ENCODE measurements at places on chromosomes 3 and 15.
A peak's percentile ranks its signal among the peaks of the same experiment; 100 is the strongest.

DNA sequence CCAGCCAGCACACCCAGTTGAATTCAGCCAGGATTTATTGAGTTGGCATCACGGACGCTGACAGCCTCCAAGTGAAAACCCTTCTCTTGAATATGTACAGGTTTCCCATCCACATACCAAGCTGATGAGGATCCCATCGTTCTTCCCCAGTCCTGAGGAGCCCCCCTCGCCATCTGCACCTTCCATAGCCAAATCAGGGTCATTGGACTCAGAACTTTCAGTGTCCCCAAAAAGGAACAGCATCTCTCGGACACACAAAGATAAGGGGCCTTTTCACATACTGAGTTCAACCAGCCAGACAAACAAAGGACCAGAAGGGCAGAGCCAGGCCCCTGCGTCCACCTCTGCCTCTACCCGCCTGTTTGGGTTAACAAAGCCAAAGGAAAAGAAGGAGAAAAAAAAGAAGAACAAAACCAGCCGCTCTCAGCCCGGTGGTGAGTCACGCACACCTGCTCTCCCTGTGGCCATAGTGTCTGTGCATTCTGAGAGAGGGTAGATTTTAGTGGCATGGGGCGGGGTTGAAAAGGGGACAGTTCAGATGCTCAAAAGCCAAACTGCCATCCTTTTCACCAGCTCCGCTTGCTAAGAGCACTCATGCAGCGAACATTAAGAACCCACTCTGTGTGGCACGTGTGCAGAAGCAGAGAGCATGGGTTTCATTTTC, 51.2 kb downstream of the KLHL25 start:
- DNase-seq, result peak; percentile 17

- no peak for DNase-seq
Observed at GRCh38 chr3:115704661-115705338, 81.5 kb downstream of the GAP43 start.

DNA sequence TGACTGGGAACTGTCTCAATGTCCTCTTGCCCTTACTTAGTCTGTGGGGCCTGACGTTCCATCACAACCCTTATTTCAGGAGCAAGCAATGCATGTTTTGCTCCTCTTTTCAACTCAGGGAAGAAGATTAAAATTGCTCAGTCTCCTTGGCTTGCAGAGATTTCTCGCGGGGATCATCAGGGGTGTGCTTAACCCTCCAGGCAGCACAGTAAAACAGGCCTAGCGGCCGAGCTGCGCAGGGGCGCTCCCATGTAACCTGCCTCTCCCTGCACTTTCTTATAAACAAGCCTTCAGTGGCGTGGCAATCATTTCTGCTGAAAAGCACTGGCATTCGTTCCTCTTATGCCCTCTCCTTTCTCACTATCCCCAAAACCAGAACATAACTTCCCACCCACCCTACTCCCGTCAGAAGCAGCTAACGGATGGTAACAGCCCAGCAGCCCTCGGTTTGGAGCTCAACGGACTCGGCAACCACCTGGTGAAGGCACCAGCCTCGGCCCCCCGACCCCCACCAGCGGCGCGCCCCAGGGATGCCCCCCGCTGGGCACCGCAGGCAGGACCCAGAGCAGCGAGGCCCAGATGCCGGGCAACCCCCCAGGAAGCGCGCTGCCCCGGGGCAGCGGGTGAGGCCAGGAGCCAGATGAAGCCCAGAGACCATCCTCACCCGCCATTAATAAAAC, 1.1 kb downstream of the MCF2L2 start:
- DNase-seq, result no peak

GRCh38 chr15:59649603-59650002, 7.7 kb downstream of the GTF2A2 start:
- no peak for DNase-seq

GRCh38 chr3:194285024-194285849, 65.9 kb downstream of the CPN2 start:
- DNase-seq, result no peak

GRCh38 chr3:23004971-23005370, 198.2 kb upstream of the UBE2E2 start:
- DNase-seq, result no peak

DNA sequence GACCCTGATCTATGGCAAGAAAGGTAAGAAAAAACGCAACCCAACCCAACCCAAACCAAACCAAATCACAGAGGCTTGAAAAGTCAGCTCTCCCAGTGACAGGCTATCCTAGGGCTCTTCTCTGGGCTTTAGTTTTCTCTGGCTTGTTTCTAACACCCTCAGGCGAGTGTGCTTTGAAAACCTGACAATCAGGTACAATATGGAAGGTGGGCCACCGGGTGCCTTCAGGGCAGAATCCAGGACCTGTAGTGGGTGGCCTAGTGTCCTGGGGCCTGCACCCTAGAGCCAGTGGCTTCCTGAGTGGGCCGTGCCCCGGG, 46.8 kb downstream of the BHLHE40 start:
- no peak for DNase-seq

DNA sequence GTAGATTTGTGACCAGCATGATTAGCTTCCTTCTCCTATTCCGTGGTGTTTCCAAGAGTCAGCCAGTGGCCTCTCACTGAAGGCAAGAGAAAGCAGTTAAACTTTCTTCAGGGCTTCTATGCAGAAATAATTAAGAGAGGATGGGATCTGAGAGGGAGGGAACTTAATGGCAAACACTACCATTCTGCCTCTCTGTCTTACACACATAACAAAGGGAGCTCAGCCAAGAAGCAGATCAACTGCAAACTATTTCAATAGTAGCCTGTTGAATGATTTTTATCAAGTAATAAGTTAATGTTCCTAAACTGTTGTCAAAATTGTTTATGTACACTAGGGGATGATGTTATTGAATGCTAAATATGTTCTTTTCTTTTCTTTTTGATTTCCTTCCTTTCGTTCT, 11.8 kb downstream of the OXSR1 start:
- no peak for DNase-seq

DNA sequence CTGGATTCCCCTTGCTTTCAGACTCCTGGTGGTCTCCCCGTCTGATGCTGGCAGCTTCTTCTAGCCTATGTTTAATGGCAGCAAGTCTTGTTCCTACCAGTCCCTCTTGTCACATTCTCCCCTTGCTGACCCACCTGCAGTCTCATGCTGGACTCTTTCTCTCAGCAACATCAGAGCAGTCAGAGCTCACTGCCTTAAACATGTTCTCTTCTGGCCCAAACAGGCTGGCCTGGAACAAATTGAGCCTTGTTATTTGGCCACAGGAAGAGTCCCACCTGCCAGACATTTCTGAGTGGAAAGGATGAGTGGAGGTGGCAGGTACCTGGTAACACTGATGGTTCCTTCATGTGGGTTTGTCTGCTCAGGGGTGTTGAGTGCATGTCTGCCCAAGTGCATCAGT, 59.2 kb upstream of the APEH start:
- DNase-seq, result no peak

DNA sequence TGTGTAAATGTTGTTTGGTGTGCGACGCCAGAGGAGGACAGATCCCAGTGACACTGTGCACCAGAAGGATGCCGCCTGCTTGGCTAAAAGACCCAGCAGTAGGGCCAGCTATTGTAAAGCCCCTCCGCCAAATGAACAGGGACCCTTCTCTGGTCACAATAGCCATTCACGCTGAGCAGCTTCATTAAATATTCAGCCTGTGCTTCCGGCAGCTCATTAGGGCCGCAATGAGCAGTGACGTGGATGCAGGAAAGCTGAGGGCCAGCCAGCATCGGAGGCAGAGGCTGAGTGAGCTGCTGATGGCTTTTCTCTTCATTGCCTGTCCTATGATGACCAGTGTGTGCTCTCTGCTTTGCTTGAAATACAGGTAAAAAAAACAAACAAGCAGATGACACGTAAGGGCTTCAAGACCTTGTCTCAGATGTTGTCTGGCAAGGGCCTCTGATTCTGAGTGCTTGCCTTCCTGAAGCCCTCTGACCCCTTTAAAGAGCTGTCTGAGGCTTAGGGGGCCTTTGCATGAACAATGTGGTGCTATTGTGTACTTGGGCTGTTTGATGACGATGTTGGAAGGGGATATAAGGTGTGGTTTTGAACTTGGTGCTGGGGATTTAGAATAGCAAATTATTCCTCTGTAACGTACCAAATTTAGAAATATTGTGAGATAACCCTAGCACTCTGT, 130.4 kb downstream of the FEZF2 start:
- DNase-seq, result no peak

DNA sequence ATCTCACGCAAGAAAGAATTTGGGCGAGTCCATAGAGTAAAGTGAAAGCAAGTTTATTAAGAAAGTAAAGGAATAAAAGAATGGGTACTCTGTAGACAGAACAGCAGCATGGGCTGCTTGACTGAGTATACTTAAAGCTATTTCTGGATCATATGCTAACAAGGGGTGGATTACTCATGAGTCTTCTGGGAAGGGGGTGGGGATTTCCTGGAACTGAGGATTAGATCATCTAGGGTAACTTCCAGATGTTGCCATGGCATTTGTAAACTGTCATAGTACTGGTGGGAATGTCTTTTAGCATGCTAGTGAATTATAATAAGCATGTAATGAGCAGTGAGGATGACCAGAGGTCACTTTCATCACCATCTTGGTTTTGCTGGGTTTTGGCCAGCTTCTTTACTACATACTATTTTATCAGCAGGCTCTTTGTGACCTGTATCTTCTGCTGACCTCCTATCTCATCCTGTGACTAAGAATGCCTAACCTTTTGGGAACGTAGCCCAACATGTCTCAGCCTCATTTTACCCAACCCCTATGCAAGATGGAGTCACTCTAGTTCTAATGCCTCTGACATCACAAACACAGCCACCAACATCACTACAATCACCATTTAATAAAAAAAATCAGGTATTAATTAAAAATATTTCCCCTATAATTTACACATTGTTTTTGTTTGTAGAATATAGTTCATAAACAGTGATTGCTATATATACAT, 890.7 kb upstream of the EPHA6 start:
- DNase-seq, result peak; percentile 27

- no peak for DNase-seq
Observed at GRCh38 chr15:80890341-80891005, 99.1 kb downstream of the MESD start.

DNA sequence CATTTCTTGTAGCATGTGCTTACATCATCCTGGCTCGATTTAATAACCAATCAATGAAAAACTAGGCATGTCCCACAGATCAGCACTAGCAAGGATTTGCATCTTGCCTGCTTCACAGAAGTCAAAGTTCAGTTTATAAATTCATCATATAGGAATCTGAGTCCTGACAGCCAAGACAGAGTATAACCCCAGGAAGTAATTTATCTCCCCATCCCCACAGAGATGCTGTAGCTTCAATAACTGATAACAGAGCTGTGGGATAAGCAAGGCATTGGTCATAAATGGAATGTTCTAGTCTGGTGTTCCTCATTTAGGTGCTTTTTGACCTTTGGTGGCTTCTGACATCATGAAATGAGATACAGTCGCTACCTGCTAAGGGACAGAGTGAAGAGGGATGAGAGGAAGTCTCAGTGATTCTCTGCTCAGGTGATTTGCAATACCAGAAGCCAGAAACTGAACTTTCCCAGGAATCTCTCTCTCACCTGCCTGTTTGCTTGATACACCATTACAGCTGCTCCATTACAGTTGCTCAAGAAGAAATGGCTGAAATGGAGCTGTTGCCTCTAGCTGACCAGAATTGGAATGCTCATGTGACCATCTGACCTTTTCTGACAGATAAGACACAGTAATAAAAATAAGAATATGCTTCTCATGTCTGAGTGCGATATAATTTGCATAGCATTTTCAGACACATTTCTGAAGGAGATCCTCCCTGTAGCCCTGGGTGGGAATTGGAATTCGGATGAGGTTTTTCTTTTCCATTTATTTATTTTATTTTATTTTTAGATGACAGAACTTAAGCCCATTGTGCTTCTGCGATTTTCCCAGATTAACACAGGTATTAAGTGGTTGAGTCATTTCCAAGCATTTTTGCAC, 217.1 kb upstream of the KCNMB2 start:
- no peak for DNase-seq

DNA sequence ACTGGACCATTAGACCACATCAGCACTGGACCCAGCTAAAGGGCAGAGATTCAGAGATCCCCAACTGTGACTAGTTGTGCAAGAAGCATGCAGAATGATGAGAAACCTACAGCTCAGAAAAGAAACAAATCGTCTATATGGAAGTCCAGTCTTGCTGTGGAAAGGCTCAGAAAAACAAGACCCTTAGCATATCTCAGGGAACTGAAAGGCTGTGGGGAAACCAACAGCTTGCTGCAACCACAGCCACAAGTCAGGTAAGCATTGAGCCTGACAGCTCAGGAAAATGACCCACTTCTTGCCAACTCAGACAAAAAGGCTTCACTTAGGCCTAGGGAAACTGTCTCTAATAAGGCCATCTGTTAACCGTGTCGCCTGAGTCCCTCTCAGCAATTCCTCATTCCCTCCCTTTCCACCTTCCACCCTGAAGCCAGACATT, 145.6 kb downstream of the LSAMP start:
- no peak for DNase-seq

DNA sequence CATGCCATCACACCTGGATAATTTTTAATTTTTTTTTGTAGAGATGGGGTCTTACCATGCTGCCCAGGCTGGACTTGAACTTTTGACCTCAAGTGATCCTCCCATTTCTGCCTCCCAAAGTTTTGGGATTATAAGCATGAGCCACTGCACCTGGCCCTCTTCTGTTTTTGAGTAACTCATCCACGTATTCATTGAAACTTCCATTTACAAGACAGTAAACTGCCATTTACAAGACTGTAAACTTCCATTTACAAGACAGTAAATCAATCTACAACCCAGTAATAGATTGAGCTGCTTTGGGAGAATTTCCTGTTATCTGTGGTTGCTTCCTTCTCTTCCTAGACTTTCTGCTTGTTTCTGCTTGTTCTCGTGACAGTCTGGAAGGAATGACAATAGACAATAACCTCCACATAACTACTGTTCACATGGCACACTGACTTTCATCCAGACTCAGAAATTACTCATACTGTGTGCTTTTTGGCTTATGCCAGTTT, 114.7 kb upstream of the CCNL1 start:
- DNase-seq, result no peak

DNA sequence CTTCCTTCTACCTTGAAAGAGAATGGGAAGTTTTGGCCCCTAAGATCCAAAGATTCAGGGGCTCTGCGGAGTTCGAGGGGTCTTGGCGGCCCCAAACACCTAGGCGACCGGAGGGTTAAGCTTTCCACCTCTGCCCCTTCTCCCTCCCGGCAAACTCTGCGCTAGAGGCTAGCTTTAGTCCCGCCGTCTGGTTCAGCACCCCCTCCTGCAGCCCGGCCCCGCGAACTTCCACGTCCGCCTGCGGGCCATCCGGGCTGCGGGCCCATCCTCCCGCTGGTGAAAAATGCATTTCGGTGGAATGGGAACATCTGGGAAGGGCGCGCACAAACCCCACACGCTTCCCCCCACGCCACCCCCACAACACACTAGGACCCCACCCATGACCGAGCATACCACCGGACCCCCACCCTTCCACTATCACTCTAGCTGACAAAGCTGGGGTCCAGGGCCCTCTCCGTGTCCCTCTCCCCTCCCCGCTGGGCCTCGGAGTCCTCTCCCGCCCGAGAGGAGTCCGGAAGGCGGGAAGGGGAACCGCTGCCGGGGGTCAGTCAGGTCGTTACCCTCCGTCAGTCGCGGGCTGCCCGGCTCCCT, 1.0 kb downstream of the SHOX2 start:
- DNase-seq, result peak; percentile 32

GRCh38 chr15:86311568-86312280, 232.1 kb downstream of the AGBL1 start:
- no peak for DNase-seq

GRCh38 chr3:40961104-40961857, 238.0 kb upstream of the CTNNB1 start:
- DNase-seq, result no peak

- DNase-seq, result no peak
Observed at GRCh38 chr3:183536238-183536880, 19.1 kb downstream of the KLHL6 start.
